Lower lobe of right lung (tissue), 2 donors: ENCODE measurements at places on chromosomes 13 and 19.
A peak's percentile ranks its signal among the peaks of the same experiment; 100 is the strongest.

GRCh38 chr13:84417416-84417815, 535.1 kb upstream of the SLITRK1 start:
- H3K4me1 ChIP-seq: no peaks in the 10 kb centered on the region
- no peaks in the 10 kb centered on the region for H3K27me3 ChIP-seq
- H3K36me3 ChIP-seq: no peaks in the 10 kb centered on the region
- no peak for DNase-seq
- H3K27ac ChIP-seq: no peak overlapping the region

DNA sequence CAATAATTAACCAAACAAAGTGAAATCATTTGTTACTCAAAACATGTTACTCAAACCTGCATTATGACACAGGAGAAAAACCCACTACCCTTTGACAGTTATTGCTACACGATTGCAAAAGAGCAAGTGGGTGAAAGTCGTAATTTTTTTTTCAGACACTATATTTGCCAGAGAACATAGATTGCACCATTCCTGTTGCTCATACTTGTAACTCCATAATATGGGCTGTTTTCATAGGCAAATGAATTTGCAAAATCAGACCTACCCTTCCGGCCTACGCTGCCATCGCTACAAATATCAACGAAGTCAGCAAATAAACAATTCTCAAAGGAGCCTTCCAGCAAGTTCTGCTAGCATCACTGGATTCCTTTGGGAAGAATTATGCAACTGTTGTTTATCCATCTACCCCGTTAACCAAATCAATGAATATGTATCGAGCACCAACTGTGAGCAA, 396.5 kb downstream of the IRS2 start:
- no peaks in the 10 kb centered on the region for H3K36me3 ChIP-seq

- no peak overlapping the region for H3K27ac ChIP-seq
- no peaks in the 10 kb centered on the region for H3K27me3 ChIP-seq
Measured at GRCh38 chr13:42656161-42656560, 82.2 kb downstream of the TNFSF11 start.

GRCh38 chr13:39929583-39929982, 274.1 kb downstream of the COG6 start:
- H3K27me3 ChIP-seq: no peaks in the 10 kb centered on the region
- H3K36me3 ChIP-seq: no peaks in the 10 kb centered on the region
- H3K4me1 ChIP-seq: no peaks in the 10 kb centered on the region
- no peak overlapping the region for H3K27ac ChIP-seq

- H3K27ac ChIP-seq: no peak overlapping the region
- DNase-seq: no peak
- H3K4me1 ChIP-seq: no peaks in the 10 kb centered on the region
- no peak overlapping the region for H3K4me3 ChIP-seq
- no peaks in the 10 kb centered on the region for H3K27me3 ChIP-seq
Measured at GRCh38 chr13:88651531-88651930, 980.4 kb downstream of the SLITRK5 start.

- H3K36me3 ChIP-seq: no peaks in the 10 kb centered on the region
- no peaks in the 10 kb centered on the region for H3K4me1 ChIP-seq
- H3K27me3 ChIP-seq: no peaks in the 10 kb centered on the region
- no peak overlapping the region for H3K27ac ChIP-seq
- no peak for DNase-seq
Measured at GRCh38 chr19:27860309-27860934, 1352.5 kb downstream of the UQCRFS1 start.

DNA sequence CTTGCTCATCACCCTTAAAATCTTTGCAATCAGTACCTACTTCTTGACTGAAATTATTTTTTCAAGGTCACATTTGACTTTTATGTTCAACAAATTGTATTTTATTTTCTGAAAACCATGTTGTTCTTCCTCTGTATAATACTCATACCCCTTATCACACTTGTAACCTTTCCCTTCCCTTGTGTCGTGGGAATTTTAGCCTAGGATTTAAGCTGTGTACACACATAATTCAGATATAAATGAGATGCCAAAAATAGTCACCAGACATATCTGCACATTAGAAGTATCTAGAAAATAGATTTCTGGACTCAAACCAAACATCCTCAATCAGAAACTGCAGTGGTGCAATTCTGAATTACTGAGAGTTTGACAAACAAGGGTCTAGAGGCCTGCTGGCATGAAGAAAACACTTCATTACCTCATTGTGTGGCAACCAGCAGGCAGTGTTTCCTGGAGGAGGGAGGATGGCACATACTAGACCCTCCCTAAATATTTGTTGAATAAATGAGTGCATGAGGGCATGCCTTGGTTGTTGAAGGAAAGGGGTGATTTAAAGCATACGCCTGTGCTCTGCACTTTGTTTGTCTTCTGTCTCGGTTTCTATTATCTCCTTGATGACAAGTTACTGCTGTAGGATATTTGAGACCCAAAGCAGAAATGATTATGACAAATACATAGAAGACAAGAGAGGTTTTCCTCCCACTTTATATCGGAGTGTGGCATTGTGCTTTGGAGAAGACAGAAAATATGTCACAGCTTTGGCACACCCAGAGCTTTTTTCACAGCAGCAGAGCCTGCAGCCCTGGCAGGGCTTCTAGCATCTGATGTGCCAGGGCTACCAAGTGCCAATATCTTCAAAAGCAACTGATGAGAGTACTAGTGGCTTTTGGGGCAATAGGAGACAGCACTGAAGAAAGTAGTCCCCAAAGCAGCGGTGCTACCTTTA, 881.1 kb downstream of the PCDH9 start:
- H3K4me1 ChIP-seq: no peaks in the 10 kb centered on the region
- H3K36me3 ChIP-seq: no peaks in the 10 kb centered on the region
- no peak overlapping the region for H3K27ac ChIP-seq

DNA sequence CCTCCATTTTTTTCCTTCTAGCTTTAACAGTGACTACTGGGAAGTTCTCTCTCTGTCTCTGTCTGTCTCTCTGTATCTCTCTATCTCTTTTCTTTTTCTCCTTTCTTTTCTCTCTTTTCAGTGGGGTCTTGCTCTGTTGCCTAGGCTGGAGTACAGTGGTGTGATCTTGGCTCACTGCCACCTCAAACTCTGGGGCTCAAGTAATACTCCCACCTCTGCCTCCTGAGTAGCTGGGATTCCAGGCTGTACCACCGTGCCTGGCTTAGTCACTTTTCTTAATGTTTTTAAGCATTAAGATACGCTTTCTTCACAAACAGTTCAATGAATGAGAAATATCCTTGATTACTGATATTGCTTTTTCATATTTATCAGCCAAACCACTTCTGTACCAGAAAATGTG, 13.1 kb downstream of the PCCA start:
- H3K27ac ChIP-seq: no peak overlapping the region
- H3K4me3 ChIP-seq: no peak overlapping the region
- peaks cover 8% of the 10 kb centered on the region for H3K36me3 ChIP-seq

GRCh38 chr19:6705931-6706632, 14.4 kb downstream of the C3 start:
- H3K4me1 ChIP-seq: no peaks in the 10 kb centered on the region
- H3K27me3 ChIP-seq: peaks cover 3% of the 10 kb centered on the region
- peaks cover 64% of the 10 kb centered on the region for H3K36me3 ChIP-seq
- no peak for DNase-seq

- peaks cover 70% of the 10 kb centered on the region for H3K4me1 ChIP-seq
- DNase-seq: no peak
- H3K27me3 ChIP-seq: no peaks in the 10 kb centered on the region
Measured at GRCh38 chr19:15248106-15248505, 15.9 kb upstream of the EPHX3 start.

- no peaks in the 10 kb centered on the region for H3K4me1 ChIP-seq
- H3K27me3 ChIP-seq: no peaks in the 10 kb centered on the region
- H3K36me3 ChIP-seq: no peaks in the 10 kb centered on the region
- no peak overlapping the region for H3K27ac ChIP-seq
- DNase-seq: no peak
Measured at GRCh38 chr13:67013709-67014108, 216.4 kb downstream of the PCDH9 start.

DNA sequence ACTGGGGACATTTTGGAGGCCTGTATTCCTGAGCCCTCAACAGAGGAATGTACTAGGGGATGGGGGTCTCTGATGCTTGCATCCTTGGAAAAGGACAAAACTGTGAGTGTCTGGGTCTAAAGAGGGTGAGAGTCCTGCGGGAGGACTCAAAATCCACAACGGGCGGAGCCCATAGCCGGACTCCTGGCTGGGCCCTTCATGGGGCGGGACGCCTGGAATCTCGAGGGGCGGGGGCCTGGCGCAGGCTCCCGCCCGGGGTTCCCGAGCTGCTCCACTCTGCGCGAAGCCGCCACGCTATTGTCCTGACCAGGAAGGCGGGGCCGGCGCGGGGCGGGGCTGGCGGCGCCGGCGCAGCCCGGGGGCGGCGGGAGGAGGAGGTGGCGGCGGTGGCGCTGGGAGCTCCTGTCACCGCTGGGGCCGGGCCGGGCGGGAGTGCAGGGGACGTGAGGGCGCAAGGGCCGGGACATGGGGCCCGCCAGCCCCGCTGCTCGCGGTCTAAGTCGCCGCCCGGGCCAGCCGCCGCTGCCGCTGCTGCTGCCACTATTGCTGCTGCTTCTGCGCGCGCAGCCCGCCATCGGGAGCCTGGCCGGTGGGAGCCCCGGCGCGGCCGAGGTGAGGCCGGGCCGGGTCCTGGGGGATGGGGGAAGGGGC, at the start of gene APLP1:
Gene APLP1 (plus strand): TSS at position 403 of the 651 bp plus-strand sequence. CDS start 63 bp downstream, at position 466.
- peaks cover 34% of the 10 kb centered on the region for H3K27me3 ChIP-seq
- H3K4me1 ChIP-seq: peaks cover 18% of the 10 kb centered on the region
- no peak within 1 kb of the TSS for H3K27ac ChIP-seq

GRCh38 chr19:2207991-2208860, 27.9 kb downstream of the PLEKHJ1 start:
- H3K36me3 ChIP-seq: peaks cover 86% of the 10 kb centered on the region
- no peak overlapping the region for H3K27ac ChIP-seq
- no peaks in the 10 kb centered on the region for H3K27me3 ChIP-seq

DNA sequence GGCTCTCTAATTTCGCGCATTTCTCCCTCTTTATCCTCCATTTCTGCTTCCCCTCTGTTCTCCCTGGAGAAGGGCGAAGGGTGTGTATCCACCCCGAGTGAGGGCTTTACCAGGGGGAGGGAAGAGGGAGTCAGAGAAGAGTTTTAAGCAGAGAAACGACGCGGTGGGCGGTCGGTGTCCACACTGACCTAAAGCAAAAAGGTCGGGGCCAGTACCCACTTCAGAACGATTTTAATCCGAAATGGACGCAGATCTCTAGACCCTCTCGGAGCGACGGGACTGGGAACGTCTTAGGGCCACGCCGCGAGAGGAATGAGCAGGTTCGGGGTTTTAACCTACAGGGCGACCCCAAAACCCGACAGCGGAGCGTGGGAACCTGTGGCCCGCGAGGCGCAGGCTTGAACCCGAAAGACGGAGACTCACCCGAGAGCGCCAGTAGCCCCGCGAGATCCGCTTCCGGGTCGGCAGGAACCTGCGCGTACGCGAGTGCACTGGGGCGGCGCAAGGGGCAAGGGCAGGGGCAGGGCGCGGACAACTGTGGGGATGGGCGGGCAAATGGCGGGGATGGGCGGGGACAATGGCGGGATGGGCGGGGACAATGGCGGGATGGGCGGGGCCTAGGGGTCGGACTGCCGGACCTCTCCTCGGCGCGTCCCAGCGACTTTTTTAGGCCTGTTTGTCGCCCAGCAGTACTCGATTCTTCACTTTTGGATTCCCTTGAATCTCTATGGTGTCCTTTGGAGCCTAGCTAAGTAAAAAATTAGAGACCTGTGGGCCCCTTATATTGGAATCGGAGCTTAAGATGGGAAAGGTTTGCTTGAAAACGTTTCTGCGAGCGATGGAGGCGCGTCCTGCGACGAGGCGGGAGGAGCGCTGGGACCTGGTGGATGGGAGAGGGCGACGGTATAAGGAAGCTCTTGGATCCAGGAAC, at the start of gene ZNF677:
Gene ZNF677 (minus strand): TSS at position 463 of the 931 bp plus-strand sequence. CDS start 3,323 bp downstream, outside the sequence.
- H3K4me1 ChIP-seq: no peaks in the 10 kb centered on the region
- H3K27me3 ChIP-seq: no peaks in the 10 kb centered on the region
- H3K4me3 ChIP-seq: peak within 1 kb of the TSS; percentile 88
- peak within 1 kb of the TSS; percentile 80 for H3K27ac ChIP-seq
- peak; percentile 93 for DNase-seq
- H3K36me3 ChIP-seq: peaks cover 29% of the 10 kb centered on the region

- peak overlapping the region; percentile 93 for H3K27ac ChIP-seq
- no peaks in the 10 kb centered on the region for H3K27me3 ChIP-seq
- peaks cover 51% of the 10 kb centered on the region for H3K4me1 ChIP-seq
- peak overlapping the region; percentile 96 for H3K4me3 ChIP-seq
- peak; percentile 83 for DNase-seq
Measured at GRCh38 chr19:48963371-48964204, 1.5 kb upstream of the FTL start.

- no peak overlapping the region for H3K4me3 ChIP-seq
- no peak overlapping the region for H3K27ac ChIP-seq
- H3K36me3 ChIP-seq: no peaks in the 10 kb centered on the region
- peaks cover 8% of the 10 kb centered on the region for H3K27me3 ChIP-seq
- no peaks in the 10 kb centered on the region for H3K4me1 ChIP-seq
Measured at GRCh38 chr19:30488191-30488590, 116.0 kb downstream of the ZNF536 start.

DNA sequence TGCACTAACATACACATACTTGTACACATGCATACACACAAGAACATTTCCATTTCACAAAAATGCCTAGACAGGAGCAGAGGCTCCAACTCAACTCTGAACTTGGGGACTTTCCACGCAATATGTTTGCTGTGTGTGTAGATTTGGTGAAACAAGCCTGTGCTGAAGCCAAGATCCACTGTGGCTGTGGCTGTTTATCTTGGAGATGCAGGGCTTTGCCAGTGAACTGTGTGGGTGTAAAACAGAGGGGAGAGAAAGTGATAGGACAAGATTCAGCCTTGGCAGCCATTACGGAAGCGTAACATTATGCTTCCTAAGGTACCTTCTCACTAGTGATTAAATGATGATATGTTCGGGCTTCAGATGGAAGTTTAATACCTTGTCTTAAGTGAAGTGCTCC, 73.2 kb upstream of the MBNL2 start:
- no peak overlapping the region for H3K4me3 ChIP-seq
- no peaks in the 10 kb centered on the region for H3K36me3 ChIP-seq
- H3K4me1 ChIP-seq: no peaks in the 10 kb centered on the region
- DNase-seq: no peak
- H3K27me3 ChIP-seq: no peaks in the 10 kb centered on the region

GRCh38 chr13:112213467-112214255, 146.7 kb downstream of the SOX1 start:
- DNase-seq: peak; percentile 66
- H3K4me1 ChIP-seq: no peaks in the 10 kb centered on the region
- H3K27me3 ChIP-seq: peaks cover 4% of the 10 kb centered on the region
- no peaks in the 10 kb centered on the region for H3K36me3 ChIP-seq

DNA sequence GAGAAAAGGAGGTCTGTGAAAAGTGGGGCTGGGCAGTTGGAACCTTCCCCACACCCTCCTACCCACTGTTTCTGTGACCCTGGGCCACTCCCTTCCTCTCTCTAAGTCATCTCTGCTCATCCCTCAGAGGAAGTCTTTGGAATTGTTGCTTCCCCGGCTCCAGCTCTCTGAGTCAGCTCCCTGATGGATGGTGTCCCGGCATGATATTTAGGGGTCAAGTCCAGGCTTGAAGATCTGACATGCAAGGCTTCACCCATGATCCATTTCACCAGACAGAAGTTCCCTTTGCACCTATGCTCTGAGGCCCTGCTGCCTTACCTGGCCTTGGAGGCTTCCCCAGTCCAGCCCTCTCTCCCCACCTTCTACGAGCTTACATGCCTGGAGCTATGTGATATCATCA, 13.3 kb downstream of the EXOC3L2 start:
- H3K4me1 ChIP-seq: peaks cover 5% of the 10 kb centered on the region
- peaks cover 16% of the 10 kb centered on the region for H3K27me3 ChIP-seq
- H3K36me3 ChIP-seq: no peaks in the 10 kb centered on the region
- no peak for DNase-seq

GRCh38 chr19:344625-345319, at the start of gene MIER2:
Gene MIER2 (minus strand): TSS chr19:344796. CDS start chr19:344782, 14 bp downstream.
- DNase-seq: peak; percentile 82
- H3K4me3 ChIP-seq: peak within 1 kb of the TSS; percentile 84
- peaks cover 2% of the 10 kb centered on the region for H3K36me3 ChIP-seq
- H3K27ac ChIP-seq: peak within 1 kb of the TSS; percentile 82
